Endodermal cell (in vitro differentiated cells): ENCODE measurements at places on chromosomes 3 and 15. TPM values are rescaled to one million over a fixed set of nuclear protein-coding genes. Genes with fewer than 3 reads are reported as not detected.
A peak's percentile ranks its signal among the peaks of the same experiment; 100 is the strongest.

The MOBP gene
- total RNA-seq = 7.0 and 7.1 TPM in 2 replicates

DNA sequence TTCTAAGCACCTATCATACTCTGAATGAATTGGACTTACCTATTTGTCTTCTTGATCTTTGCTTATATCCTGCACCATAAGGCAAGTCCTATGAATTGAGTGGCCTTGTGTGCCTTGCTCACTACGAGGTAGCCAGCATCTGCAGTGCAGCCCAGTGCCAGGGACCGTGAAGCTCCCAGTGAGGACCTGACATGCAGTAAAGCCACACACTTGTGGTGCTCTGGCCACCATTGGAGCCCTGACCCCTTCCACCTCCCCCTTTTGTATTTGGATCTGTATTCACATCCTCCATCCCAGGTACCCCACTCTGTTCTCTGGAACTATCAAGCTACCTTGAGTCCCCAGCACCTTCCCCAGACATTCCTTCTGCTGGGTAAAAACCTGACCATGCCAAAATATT is 52.1 kb downstream of the BSN start:
- DNase-seq = peak; percentile 30
- no peak overlapping the region for H3K4me3 ChIP-seq
- H3K36me3 ChIP-seq = no peaks in the 10 kb centered on the region
- H3K27ac ChIP-seq = no peak overlapping the region

DNA sequence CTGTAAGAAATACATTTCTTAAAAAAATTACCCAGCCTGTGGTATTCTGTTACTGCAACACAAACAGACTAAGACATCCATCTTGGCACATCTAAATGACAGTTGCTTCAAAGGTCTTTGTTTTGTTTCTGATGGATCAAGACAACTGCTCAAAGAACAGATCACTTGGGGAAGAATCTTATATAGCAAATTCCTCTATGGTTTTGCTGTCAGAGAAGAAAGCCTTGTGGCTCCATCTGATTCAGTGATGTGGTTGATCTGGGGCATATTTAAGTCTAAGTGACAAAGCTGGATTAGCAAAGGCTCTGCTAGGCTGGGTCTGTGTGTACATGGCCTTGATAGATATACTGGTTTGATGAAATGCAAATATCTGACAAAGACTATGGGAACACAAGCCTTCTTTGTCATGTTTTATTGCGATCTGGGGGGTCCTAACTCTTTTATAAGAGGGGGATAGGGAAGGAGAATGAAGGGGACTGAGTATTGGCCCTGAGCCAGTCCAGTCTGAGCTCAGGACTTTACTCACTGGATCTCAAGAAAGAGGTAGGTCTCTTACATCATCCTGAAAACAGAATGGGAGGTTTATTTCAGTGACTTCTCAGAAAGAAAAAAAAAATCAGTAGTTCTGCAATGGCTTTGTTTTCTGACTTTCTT is 14.3 kb upstream of the LIMD1 start:
- H3K36me3 ChIP-seq = no peaks in the 10 kb centered on the region
- H3K27ac ChIP-seq = no peak overlapping the region
- H3K4me1 ChIP-seq = peaks cover 19% of the 10 kb centered on the region

DNA sequence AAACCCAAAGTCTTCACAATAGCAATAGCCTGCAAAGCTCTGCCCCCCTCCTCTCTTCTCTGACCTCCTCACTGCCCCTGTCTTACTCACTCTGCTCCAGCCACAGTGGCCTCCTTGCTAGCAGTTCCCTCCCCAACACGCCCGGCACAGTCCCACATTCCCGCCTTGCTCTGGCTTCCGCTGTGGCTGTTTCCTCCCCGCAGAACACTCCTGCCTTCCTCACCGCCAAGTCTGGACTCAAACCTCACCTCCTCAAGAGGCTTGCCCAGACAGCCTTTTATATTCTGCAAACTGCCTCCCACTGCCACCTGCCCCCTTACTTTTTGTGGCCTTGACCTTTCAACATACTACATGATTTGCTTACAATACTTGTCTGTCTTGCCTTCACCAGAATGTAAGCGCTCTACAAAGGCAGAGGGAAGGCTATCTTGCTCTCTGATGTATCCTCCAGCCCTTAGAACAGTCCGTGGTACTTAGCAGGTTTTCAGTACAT is 406 bp upstream of the MPI start:
- no peaks in the 10 kb centered on the region for H3K27me3 ChIP-seq
- H3K4me3 ChIP-seq = peak overlapping the region; percentile 100
- H3K36me3 ChIP-seq = peaks cover 27% of the 10 kb centered on the region
- peak; percentile 76 for DNase-seq
- peaks cover 7% of the 10 kb centered on the region for H3K4me1 ChIP-seq
- no peak overlapping the region for H3K27ac ChIP-seq

- no peak for DNase-seq
- no peaks in the 10 kb centered on the region for H3K4me1 ChIP-seq
- no peak overlapping the region for H3K27ac ChIP-seq
- no peak overlapping the region for H3K4me3 ChIP-seq
- peaks cover 21% of the 10 kb centered on the region for H3K27me3 ChIP-seq
- no peaks in the 10 kb centered on the region for H3K36me3 ChIP-seq
These were observed 4.2 kb downstream of the MYO5A start for GRCh38 chr15:52524223-52525136.

The PIGB gene
- total RNA-seq = 9.4 and 10.0 TPM in 2 replicates

The SAXO2 gene
- total RNA-seq = 22.8 to 25.9 TPM (median 23.9 TPM) in 3 replicates

DNA sequence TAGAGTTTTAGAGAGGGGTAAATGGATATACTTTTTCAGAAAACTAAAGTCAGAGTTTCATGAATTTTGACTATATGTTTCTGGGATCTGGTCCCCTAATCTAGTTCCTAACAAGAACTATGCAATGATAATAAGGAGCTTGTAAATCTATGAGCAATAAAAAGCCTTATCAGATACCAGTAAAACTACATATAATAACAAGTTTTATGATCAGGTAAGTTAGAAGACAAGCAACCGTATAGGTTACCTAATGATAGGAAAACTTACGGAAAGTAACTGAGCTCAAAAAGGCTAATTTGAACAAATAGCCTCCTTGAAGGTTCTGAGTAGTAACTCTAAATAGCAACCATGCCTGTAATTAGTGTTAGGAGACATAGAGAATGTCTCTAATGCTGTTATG is 21.0 kb downstream of the MIX23 start:
- no peaks in the 10 kb centered on the region for H3K27me3 ChIP-seq
- H3K4me3 ChIP-seq = no peak overlapping the region
- peaks cover 5% of the 10 kb centered on the region for H3K4me1 ChIP-seq
- no peak for DNase-seq

- H3K36me3 ChIP-seq = no peaks in the 10 kb centered on the region
- H3K27ac ChIP-seq = no peak overlapping the region
- H3K4me1 ChIP-seq = no peaks in the 10 kb centered on the region
- H3K4me3 ChIP-seq = no peak overlapping the region
- no peak for DNase-seq
These were observed 25.4 kb downstream of the CTDSPL start for GRCh38 chr3:37887062-37887461.

The CD86 gene
- total RNA-seq = not detected in 2 replicates

The C3orf85 gene
- not detected in 3 replicates for total RNA-seq
